T-helper 17 cell (primary cell): ENCODE measurements at places on chromosomes 1 and 21. TPM values are rescaled to one million over a fixed set of nuclear protein-coding genes. Genes with fewer than 3 reads are reported as not detected.

Gene CFHR2
- not detected for total RNA-seq

Gene OR2T2
- 0.15 TPM for total RNA-seq

Gene TMEM269
- 0.47 TPM for total RNA-seq

Gene TSPEAR
- total RNA-seq: not detected

Gene TOR3A
- total RNA-seq: 38.5 TPM

Gene CLCNKA
- total RNA-seq: not detected

Gene NBPF4
- total RNA-seq: not detected

Gene OR2AK2
- total RNA-seq: 0.37 TPM

Gene OLIG1
- not detected for total RNA-seq

Gene OLIG2
- not detected for total RNA-seq

Gene PDPN
- not detected for total RNA-seq

Gene CD247
- 295 TPM for total RNA-seq

Gene KLHL21
- total RNA-seq: 33.8 TPM

Gene SLC44A5
- total RNA-seq: not detected

Gene PAQR6
- total RNA-seq: 3.1 TPM

Gene ZNF697
- not detected for total RNA-seq

Gene LCE1A
- total RNA-seq: not detected

Gene GNG4
- not detected for total RNA-seq

Gene SLC2A5
- not detected for total RNA-seq

Gene SH2D2A
- 129 TPM for total RNA-seq

Gene IL22RA1
- total RNA-seq: not detected

Gene KCNE2
- total RNA-seq: not detected

Gene VWA5B1
- 0.15 TPM for total RNA-seq

Gene LRRC8D
- 28.3 TPM for total RNA-seq

Gene LAD1
- total RNA-seq: not detected

Gene C1QC
- total RNA-seq: not detected

Gene LHX8
- total RNA-seq: not detected

Gene TINAGL1
- not detected for total RNA-seq

Gene GUCA2B
- total RNA-seq: not detected
